ENCODE measurements at places on chromosomes 12 and 14.

- DNase-seq, result no peak
Measured at GRCh38 chr12:116539905-116540482, 19.2 kb upstream of the MAP1LC3B2 start.

GRCh38 chr14:55267820-55268219, 3.4 kb upstream of the FBXO34 start:
- no peak for DNase-seq

GRCh38 chr14:21017528-21018245, 7.2 kb downstream of the NDRG2 start:
- no peak for DNase-seq

GRCh38 chr14:31207287-31207754, 272 bp downstream of the HECTD1 start:
- DNase-seq, result no peak

- no peak for DNase-seq
Measured at GRCh38 chr12:64387197-64387816, 3.3 kb downstream of the C12orf56 start.

GRCh38 chr14:37599507-37600368, 4.3 kb downstream of the TTC6 start:
- DNase-seq, result no peak

DNA sequence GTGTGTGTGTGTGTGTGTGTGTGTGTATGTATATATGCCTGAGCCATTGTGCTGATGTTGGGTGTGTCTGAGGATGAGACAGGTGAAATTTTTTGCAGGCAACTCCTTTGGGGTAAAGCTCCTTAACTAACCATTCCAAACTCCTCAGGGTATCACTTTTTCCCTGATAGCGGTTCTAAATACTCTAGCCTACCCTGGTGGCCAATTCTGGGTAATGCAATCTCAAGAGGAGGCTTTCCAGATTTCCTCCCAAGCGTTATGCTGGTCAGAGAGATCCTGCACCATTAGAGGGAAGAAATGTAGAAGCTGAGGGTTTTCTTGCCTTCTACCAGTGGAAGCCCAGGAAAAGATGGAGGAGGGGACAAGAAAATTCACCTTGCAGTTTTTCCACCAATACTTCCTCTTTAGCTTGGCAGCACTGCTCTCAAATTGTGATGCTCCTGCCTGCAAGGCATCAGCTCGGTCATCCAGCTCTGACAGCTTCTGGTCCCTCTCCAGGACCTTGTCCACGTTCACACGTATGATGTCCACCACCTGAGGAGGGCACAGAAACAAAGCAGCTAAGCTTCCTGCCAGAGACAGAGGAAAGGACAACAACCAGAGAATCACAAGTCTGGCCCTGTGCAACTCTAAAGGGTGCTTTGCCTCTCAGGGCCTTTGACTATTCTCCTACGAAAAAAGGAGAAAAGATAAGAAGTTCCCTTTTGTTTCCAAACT, 4.9 kb downstream of the VAMP1 start:
- DNase-seq, result no peak

GRCh38 chr14:100841066-100841760, 15.3 kb downstream of the MEG3 start:
- DNase-seq, result no peak

DNA sequence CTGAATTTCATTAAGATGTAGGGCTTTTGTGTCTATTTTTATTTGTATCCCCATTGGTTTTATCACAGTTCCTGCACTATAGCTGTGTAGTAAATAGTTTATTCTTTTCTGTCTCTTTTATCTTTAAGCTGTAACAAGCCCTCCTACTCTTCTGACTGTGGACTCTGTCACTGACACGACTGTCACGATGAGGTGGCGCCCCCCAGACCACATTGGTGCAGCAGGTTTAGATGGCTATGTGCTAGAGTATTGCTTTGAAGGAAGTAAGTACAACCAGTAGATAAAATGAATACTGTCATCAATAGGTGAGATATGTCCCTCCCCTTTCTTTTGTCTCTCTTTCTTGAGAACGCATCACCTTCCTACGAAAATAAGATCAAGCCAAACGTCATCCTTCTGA, 34.1 kb upstream of the CHPT1 start:
- no peak for DNase-seq

Measured in stimulated activated CD8-positive, alpha-beta memory T cell treated with anti-CD3 and anti-CD28 coated beads, Interleukin-2, amount 100 ng/mL, for 1 hour (primary cell).